Body of pancreas (tissue), 4 donors: ENCODE measurements at places on chromosomes 12 and 14.
A peak's percentile ranks its signal among the peaks of the same experiment; 100 is the strongest.

DNA sequence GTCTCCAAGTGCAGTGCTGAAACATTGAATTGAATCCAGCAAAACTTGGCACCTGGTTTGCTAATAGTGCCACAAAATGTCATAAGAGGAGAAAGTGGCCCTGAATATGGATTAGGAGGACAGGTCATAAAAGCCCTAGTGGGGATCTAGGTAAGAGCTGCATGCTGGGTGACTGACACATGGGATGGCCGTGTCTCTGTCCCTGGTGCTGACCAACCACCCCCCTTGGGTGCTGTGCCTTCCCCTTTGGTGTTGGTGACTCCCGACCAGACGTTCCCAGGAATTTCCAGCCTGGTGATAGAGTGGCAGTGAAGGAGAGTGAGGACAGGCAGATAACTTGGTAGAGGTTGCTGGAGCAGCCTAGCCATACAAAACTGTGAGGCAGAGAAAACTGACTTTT lies 142.8 kb downstream of the VRK1 start:
- no peak for DNase-seq

DNA sequence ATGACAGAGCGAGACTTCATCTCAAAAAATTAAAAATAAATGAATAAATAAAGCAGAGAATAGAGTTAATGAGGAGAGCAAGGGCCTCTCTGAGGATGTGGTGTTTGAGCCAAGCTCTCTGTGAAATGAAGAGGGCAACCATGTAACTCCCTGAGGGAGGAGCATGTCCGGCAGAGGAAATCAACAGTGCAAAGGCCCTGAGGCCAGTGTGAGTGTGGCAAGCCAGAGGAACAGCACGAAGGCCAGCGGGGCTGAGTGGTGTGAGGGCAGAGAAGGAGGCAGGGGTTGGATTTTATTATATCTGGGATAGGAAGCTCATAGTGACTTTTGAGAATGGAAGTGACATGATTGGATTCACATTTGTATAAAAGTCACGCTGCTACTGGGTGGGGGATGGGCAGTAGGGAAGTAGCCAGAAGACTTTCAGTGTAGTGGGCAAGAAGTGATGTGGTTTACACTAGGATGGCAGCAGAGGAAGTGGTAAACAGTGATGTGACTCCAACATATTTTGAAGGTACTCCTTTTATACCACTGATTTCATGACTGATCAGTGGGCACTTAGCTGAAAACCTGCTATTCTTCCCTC lies 10.3 kb upstream of the LRP1-AS start:
- DNase-seq, result no peak

- no peak for DNase-seq
These were observed 8.8 kb upstream of the SLC24A4 start for GRCh38 chr14:92314182-92314581.

DNA sequence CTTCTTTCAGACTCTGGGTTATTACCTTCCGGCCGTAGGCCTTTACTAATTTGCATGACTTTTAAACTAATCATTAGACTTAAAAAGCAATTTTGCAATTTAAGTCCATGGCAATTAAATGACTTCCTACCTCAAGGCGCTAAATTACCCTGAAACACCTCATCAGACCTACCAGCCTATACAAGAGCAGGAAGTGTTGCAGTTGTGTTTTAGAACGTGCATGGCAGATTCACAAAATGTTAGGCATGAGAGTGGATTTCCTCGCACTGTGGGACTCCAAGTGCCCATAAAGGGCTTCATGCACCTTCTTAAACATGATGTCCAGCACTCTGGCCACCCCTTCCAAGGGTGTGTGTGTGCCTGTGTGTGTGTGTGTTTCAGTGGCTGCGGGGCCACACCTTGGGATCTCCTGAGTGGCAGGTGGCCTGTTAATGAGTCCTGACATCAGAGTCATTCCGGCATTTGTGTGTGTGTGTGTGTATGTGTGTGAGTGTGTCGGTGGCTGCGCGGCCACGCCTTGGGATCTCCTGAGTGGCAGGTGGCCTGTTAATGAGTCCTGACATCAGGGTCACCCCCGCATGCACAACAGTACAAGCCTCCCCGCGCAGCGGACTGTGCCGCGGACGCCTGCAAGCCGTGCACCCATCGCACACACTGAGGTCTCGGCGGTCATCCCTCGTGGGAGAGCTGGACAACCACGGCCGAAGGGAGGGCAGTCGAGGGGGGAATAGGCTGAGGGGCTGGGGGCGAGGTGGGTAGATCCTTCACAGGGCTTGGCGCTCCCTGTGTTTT lies 900 bp downstream of the C2CD5 start:
- peak; percentile 78 for DNase-seq

DNA sequence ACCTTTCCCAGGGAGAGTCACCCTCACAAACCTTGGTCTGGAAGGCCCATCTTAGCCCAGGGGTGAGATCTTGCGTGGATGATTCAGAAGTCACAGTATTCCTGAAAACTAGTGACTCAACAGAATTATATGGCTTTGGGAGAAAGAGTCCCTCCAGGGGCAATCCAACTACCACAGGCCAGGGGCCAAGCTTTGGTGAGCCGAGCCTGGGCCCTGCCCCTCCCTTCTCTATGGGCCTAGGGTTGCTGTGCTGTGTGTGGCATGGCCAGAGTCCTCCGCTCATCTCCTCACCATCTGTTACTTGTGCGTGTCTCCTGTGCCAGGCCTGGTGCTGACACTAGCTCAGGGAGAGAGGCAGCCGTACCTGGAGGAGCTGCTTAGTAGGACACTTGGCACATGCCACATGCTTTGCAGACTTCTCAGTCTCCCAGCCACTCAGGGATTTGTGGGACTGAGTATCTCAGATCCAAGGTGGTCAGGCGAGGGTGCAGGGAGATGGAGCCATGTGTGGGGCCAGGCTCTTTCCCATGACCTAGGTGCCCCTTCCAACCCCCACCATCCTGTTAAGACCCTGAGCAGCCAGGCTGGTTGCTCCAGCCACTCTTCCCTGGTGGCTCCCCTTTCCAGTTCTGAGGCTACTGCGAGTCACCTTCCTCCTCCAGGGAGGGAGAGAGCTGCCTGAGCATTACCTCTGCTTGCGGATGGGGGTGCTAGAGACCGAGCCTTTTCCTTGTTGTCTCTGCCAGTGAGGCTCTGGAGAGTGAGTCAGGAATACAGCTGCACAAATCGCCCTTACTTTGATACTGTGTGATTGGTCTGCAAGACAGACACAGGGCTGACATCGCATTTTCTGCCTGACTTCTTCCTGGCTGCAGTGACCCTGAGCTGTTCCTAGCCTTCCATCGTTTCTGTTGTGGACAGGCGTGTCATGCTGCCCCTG lies 94.1 kb downstream of the SLC25A47 start:
- DNase-seq, result peak; percentile 79

GRCh38 chr14:91315844-91316267 lies 71.4 kb upstream of the GPR68 start:
- no peak for DNase-seq

GRCh38 chr14:65948302-65948701 lies 535.8 kb downstream of the FUT8 start:
- no peak for DNase-seq

DNA sequence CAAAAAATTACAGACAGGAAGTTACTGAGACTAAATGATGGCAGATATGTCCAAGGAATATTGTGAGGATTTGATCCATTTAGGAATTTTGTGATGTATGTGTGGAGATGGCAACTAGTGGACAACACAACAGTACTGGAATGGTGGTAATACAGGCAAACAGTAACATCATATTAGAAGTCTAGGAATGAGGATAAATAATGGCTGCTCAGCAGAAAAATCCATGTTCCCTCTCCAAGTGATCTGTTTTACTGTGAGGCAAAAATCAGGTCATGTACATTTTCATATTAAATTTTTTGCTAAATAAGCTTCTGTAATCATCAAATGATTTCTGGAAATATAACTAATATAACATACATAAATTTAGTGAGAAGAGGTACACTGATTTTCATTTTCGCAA lies 108.4 kb downstream of the MED13L start:
- DNase-seq, result no peak

- peak; percentile 10 for DNase-seq
These were observed 457.7 kb upstream of the TMEM132C start for GRCh38 chr12:127809275-127809674.

- DNase-seq, result no peak
These were observed 2.2 kb downstream of the LRFN5 start for GRCh38 chr14:41608681-41609390.
